Suppressor macrophage treated with lipopolysaccharide for 4 hours (primary cell): ENCODE measurements at places on chromosomes 12 and 14.
A peak's percentile ranks its signal among the peaks of the same experiment; 100 is the strongest.

- DNase-seq, result no peak
Measured at GRCh38 chr12:92139634-92140150, 6.0 kb downstream of the BTG1 start.

DNA sequence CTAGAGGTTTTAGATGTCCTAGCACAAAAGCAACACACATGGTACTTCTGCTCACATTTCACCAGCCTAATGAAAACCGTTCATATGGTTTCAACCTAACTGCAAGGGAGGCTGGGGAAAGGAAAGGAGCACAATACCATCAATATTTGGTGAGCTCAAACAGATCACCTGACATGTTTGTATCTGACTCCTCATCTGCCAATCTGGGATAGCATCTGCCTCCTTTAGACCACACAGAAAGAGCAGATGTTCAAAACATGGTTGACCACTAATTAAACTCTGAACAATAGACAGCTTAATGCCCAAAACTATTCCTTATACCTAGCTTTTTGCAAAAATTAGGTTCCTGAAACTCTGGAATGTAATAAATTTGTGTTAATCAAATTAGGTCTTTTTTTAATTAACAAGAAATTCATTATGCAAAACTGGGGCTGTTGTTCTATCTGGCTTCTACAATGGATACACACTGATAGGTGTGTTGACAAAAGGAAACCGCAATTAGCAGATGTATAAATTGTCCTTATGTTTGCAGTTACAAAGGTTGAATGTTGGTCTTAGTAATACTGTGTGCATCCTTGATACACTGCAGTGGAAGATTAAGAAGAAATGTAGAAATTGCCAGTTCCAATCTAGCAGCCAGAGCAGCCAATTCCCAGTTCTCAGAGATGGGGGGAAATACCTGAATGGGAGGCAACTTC lies 89.3 kb downstream of the DUSP6 start:
- DNase-seq, result no peak

DNA sequence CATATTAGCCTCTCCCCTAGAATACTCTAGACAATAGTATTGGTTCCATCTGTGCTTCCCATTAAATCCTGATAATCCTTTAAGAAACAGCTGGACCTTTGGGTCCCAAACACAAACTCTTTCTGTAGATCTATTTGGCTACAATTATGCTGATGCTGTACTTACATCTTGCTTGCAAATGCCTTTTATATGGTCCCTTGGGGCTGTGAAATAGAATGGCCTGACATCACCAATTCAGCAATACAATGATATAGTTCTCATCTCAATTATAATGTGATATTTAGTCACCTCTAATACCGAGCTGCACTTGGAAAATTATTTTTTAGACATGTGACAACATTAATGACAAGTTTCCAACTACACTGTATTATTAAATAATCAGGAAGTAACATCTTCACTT lies 261.5 kb downstream of the SOX5 start:
- no peak for DNase-seq

GRCh38 chr12:122859303-122860039 lies 24.2 kb downstream of the HIP1R start:
- no peak for DNase-seq

GRCh38 chr12:105257321-105257728 lies 21.4 kb upstream of the APPL2 start:
- DNase-seq, result no peak

GRCh38 chr14:95515080-95515489 lies 1.4 kb downstream of the SYNE3 start:
- DNase-seq, result peak; percentile 33

GRCh38 chr12:6301721-6302120 lies 8.8 kb upstream of the PLEKHG6 start:
- no peak for DNase-seq

DNA sequence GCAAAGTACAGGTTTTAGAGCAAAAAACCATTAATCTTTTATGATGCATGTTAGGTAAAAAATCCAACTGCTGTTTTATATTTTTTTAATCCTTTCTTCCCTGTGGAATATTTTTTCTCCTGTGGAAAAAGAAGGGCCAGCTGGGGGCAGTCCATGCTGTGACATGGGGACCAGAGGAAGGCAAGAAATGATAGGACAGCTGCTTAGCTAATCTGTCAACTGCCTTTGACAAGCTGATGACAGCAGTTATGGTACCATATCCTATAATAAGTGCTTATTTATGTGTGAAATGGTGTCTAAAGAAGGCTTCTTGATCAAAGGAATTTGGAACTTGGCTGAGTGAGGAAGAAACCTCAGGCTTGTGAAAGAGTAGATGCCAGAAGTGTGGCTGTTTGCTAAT lies 452.4 kb upstream of the NOVA1 start:
- no peak for DNase-seq

DNA sequence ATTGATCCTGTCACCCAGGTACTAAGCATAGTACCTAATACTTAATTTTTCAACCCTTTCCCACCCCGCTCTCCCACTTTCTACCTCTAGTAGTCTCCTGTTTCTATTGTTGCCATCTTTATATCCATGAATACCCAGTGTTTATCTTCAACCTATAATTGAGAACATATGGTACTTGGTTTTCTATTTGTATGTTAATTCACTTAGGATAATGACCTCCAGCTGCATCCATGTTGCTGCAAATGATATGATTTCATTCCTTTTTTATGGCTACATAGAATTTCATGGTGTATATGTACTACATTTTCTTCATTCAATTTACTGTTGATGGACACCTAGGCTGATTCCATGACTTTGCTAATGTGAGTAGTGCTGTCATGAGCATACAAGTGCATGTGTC lies 547.3 kb upstream of the NOVA1 start:
- DNase-seq, result no peak

DNA sequence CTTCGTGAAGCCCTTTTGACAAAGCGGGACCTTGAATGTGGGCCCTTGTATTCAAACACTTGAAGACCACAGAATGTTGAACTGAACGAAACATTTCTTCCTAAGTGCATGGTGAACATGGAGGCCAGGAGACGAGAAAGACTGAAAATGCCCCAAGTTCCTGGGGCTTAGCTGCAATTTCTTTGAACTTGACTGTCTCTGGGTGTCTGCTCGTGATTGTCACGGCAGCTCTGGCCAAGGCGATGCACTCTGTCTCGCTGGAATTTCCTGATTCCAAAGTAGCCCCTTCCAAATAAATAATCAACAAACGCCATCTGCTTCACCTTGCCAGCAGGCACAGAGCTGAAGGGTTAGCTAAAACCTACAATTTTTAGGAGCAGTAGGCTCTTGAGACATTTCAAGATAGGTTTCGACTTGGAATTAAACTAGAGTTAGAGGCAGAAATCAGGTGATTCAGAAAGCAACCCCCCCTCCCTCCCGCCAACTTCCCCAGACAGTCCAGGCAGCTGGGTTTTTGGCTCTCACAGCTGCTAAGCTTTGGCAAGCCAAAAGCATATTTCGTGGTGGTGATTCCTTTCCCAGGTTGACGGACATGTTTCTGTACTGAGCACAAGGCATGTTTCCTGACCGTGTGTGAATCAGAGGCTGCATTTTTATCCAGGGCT lies 13.5 kb upstream of the IRF2BPL start:
- DNase-seq, result peak; percentile 76

DNA sequence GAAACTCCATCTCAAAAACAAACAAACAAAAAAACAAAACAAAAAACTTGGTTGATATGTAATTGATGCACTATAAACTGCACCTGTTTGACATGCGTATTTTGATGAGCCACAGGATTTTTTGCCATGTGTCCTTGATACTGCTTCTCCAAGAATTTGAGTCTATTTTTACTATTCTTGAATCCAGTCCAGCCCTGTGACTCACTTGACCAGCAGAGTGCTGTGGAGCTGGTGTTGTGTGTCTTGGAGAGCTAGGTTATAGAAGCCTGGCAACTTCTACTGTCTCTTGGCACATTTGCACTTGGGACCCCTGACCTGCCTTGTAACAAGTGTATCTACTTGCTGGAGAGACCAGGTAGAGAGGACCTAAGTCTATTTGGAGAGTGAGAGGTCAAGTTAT lies 52.0 kb downstream of the KLRG1 start:
- DNase-seq, result no peak

DNA sequence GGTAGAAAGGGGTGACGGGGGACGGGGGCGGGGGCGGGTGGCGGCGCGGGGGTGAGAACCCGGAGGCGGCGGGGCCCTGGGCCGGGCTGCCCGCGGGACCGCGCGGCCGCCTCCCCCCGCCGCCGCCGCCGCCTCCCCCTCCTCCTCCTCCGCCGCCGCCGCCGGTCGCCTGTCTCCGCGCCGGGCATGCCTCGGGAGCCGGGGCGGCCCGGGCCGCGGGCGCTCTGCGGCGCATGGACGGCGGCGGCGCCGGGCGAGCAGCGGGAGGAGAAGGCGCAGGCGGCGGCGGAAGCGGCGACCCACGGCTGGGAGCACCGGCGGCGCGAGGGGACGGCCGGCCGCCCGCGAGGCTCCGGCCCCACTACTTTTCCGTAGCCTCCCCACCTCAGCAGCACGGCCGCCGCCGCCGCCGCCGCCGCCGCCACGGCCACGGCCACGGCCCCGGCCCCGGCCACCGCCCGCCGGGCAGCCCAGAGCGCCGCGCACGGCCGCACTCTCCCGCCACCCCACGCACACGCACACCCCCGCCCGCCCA lies at the start of gene NPAS3:
NPAS3 (plus strand) TSS at position 161 of the 535 bp plus-strand sequence.
- DNase-seq, result peak; percentile 28

DNA sequence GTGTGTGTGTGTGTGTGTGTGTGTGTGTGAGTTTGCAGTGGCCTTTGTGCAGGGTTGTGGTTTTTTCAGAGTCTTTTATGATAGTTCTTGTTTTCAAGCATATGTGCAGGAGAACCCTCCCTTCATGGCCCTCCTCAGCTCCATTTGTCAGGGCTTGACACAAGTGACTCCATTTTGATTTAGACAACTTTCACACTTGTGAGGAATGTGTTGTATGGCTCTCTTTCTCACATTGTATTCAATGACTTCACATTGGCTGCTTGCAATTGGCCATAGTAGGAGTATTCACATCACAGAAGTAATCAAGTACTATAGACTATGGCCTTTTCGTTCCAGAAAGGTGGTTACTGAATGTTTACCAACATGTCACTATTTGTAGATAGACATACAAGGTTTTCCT lies 133.1 kb downstream of the SLC38A1 start:
- DNase-seq, result no peak

DNA sequence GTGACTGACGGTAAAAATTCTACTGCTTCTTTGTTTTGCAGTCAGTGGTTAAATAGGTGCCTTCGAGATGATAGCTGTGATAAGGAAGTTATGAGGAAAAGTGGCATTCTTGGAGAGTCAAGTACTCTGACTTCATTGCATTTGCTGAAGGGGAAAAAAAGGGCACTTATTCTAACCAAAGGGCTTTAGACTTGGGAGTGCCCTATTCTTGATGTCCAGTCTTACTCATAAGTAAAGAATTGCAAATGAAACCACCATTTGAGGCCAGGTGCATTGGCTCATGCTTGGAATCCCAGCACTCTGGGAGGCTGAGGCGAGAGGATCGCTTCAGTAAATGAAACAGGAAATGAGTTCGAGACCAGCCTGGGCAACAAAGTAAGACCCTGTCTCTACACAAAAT lies 40.3 kb downstream of the BRAP start:
- DNase-seq, result no peak

DNA sequence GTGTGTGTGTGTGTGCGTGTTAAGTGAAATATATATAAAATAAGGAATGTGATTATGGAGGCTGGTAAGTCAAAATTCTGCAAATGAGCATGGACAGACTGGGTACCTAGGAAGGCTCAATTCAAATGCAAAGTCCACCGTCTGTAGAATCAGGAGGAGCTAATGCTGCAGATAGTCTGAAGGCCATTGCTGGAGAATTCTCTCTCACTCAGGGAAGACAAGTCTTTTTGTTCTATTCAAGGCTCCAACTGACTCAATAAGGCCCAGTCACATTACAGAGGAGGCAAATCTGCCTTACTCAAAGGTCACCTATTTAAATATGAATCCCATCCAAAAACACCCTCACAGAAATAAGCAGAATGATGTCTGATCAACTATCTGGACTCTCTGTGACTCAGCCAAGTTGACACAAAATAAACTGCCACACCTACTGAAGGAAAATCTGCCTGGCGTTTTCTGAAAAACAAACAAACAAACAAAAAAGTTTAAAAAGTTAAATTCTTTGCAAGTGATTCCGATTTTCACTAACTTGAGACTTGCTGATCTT lies 684 bp upstream of the KLRF2 start:
- no peak for DNase-seq

- DNase-seq, result no peak
Measured at GRCh38 chr12:126354633-126355032, 1289.4 kb downstream of the AACS start.

DNA sequence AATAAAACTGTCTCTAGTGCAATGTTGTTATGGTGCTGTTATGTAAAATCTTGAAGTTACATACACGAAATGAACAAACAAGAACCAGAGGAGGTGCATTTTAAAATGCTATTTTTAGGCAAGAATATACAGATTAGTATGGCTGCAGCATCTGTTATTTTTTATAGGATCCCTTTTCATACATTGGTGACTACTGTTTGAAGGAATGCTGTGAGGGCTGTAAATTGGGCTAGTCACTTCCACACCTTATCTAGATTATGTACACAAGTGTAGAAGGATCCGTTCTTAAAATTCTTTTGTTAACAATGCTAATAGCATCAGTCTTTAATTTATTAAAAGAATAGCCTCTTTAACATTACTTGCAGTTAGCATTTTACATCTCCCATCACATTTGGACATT lies 284.3 kb upstream of the MDGA2 start:
- DNase-seq, result no peak

GRCh38 chr14:68286667-68287066 lies 467.1 kb downstream of the RAD51B start:
- no peak for DNase-seq

DNA sequence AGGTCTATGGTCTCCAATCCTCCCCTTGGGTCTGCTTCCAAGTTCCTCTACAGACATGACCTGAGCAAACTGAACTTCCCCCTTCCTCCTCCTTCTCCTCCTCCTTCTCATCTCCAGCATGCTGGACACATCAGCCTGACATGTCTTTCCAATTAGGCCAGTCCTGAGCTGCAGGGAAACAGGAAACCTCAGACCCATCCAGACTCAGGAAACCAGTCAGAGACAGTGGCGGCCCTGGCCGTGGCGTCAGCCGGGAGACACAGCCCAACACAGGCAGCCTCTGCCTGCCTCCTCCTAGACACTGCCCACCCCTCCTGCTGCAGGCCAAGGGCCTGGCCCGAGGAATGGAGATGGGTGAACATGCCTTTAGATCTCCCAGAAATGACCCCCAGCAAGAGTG lies 468.8 kb downstream of the BCL11B start:
- DNase-seq, result no peak

GRCh38 chr12:114681116-114681871 lies 2.7 kb downstream of the TBX3 start:
- DNase-seq, result no peak

GRCh38 chr12:92971859-92972524 lies 42.9 kb upstream of the EEA1 start:
- peak; percentile 26 for DNase-seq

GRCh38 chr14:105224845-105225570 lies 23.3 kb upstream of the BTBD6 start:
- no peak for DNase-seq

DNA sequence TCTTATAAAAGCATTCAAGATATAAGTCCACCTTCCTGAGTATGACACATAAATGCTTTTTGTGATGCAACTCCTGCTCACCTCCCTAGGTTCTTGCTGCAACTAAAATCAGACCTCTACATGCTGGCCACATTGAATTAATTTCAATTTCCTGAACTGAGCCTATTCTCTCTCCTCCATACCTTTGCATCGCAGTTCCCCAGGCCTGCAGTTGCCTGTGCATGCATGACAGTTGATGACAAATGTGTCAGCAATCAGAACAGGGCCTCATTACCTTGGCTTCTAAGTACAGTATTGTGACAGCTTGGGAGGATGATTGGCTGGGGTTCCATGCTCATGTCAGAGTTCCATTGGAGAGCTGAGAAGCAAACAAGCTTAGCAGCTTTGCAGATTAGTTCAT lies 3.9 kb upstream of the TM7SF3 start:
- DNase-seq, result no peak
